ENCODE measurements at places on chromosomes 13 and 19.

DNA sequence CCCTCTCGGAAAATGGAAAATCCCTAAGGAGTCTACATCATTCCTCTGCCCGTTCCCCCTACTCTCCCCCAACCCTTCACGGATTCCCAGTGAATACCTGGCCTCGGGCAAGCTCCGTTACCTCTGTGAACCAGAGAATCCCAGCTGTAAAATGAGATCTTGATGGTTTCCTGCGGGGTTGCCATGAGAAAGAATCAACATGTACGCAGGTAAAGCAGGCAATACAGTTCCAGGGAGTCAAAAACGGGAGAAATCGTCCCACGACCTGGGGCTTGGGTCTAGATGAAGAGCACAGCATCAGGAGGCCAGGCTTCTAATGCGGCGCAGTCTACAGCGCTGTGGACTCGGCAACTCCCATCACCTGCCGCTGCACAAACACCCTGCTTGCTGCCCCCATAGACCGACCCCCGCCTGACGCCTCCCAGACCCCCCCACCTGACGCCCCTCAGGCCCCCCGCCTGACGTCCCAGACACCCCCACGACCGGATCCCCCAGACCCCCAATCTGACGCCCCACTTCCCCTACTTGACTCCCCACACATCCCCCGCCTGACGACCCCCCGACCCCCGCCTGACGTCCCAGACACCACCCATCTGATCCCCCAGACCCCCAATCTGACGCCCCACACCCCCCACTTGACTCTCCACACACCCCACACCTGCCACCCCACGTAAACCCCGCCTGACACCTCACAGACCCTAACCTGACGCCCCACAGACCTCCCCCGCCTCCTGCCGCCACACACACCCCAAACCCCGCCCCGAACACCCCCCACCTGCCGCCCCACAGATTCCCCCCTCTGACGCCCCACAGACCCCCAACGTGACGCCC, 680 bp downstream of the LIG4 start:
- no peak for DNase-seq

- DNase-seq = no peak
Observed at GRCh38 chr13:44637581-44637980, 61.5 kb upstream of the TSC22D1 start.

- no peak for DNase-seq
Observed at GRCh38 chr19:18160493-18160970, 7.6 kb downstream of the PIK3R2 start.

- DNase-seq = no peak
Observed at GRCh38 chr19:56927791-56928207, 87.3 kb upstream of the PEG3 start.
